ENCODE measurements at places on chromosomes 2 and 18. TPM values are rescaled to one million over a fixed set of nuclear protein-coding genes. Genes with fewer than 3 reads are reported as not detected.

The BCL2 gene
- 33.4 TPM for total RNA-seq

The TYMS gene
- total RNA-seq, result 16.2 TPM

The ADAM23 gene
- total RNA-seq, result 29.3 TPM

The MGAT5 gene
- total RNA-seq, result 62.4 TPM

The QPCT gene
- total RNA-seq, result 16.5 TPM

The GCG gene
- total RNA-seq, result not detected

The RIOK3 gene
- 59.2 TPM for total RNA-seq

The FOXI3 gene
- total RNA-seq, result 0.36 TPM

The SDC1 gene
- 26.0 TPM for total RNA-seq

The TUBB6 gene
- 52.5 TPM for total RNA-seq
